ENCODE measurements at places on chromosomes 3 and 15. TPM values are rescaled to one million over a fixed set of nuclear protein-coding genes. Genes with fewer than 3 reads are reported as not detected.

- peaks cover 32% of the 10 kb centered on the region for H3K4me1 ChIP-seq
- H3K27ac ChIP-seq = peak overlapping the region; percentile 82
- no peaks in the 10 kb centered on the region for H3K27me3 ChIP-seq
- DNase-seq = no peak
These were observed 784 bp upstream of the SAMMSON start for GRCh38 chr3:69998759-69999139.

Gene FBXO40
- not detected for total RNA-seq

Gene TEX264
- 65.2 TPM for total RNA-seq

Gene CHRD
- total RNA-seq = 2.7 TPM

All from osteocyte (in vitro differentiated cells).